ENCODE measurements at places on chromosomes 3 and 15.

DNA sequence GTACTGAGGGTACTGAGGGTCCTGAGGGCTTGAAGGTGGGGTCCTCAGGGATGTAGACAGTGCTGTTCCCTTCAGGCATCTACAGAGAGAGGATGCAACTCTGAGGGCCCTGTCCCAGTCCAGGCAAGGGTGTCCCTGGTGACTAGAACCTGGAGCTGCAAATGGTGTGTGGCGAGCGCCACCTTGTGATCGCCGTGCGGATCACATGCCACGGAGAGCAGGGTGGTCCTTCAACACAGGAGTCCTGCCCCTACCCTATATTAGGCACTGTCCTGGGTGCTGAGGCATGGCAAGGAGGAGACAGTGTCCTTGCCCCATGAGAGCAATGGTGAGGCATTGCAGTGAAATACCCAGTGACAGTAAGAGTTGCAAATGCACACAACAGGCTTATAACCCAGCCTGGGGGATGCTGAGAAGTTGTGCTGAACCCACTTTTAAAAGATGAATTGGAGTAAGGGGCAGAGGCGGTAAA lies 23.6 kb downstream of the RHCG start:
- no peak for DNase-seq

- no peak for DNase-seq
Observed at GRCh38 chr3:133138017-133138416, 99.8 kb downstream of the TMEM108 start.

DNA sequence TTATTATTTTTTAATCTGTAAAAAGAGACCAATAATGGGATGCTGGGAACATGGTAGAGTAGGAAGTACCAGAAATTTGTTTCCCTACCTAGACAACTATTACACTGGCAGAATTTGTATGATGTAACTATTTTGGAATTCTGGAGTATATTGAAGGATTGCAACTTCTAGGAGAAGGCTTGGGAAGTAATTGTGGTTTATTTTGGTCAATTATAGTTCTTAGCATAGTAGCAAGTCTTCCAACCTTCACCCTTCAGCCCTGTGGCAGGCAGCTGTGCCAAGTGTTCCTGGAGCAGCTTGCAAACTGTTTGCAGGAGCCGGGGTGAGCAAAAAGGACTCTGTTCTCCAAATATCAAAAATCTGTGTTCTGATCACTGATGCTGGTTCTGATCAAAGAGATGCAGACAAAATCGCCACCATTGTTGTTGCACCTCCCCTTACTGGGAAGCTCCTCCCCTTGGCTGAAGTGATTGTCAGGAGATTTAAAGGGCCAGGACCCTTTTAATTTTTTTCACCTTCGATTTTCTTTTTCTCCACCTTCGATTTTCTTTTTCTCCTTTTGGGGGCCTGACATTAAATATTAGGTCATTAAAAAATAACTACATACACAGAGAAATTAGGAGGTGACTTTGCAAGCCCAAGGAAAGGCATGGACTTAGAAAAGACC lies 363.3 kb downstream of the SLC9A9 start:
- no peak for DNase-seq

DNA sequence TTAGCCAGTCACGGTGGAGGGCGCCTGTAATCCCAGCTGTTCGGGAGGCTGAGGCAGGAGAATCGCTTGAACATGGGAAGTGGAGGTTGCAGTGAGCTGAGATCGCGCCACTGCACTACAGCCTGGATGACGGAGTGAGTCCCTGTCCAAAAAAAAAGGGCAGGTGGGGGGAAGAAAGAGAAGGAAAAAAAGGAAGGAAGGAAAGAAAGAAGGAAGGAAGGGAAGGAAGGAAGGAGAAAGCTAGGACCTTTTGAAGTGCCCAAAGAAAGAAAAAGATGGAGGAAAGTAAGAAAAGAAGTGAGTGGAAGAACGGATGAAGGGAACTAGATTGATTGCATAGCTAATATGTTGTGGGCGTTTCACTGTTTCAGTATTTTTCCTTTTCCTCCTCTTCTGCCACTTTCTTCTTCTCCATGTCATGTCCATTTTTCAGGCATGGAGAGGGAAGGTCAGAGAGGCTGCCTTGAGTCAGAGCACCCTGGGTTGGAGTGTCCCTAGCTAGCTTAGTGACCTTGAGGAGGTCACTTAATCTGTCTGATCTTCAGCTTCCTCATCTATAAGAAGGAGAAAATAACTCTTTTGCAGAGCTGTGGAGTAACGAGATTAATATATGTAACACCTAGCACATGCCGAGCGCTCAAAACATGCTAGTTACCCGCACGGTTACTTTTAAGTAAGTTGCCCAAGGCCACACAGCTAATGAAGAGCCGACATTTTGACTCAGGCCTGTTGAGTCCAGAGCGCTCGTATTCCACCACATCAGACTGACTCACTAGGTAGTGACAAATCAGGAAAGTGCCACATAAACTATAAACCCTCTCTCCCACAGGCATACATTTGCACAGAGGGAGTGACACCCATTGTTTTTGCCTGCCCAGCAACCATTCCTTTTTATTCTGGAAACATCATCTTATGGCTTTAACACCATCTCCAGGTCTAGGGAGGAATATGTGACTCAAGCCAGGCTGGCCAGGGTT lies 42.2 kb downstream of the BHLHE40 start:
- no peak for DNase-seq

DNA sequence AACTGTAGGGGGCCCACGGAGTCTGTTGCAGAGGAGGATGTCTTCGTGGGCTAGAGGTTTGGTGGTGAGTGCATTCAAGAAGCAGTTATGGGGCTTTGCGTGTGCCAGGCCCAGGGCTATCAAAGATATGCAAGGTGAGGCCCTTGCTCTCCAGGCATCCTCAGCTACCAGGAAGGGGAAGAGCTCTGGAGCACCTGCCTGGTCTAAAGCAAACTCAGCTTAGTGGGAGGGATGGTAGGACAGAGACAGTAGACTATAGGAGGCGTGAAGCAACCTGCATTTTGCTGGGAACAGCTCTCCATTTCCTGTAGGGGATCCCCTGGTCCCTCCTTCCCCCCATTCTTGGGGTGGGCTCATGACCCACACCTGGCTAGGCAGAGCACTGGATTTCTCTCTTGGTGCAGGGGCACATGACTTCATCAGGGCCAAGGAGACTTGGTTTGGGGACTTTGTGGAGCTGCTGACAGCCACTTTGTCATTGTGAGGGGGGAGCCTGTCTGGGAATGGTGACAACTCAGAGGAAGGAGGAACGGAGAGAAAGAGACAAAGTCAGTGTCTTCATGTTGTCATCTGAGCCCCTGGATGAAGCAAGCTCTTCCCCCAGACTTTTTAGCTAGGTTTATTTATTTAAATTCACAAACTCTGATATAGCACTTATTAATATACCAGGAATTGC lies 8.6 kb upstream of the EEFSEC start:
- no peak for DNase-seq

- no peak for DNase-seq
Observed at GRCh38 chr15:67307156-67307555, 52.6 kb downstream of the IQCH start.

DNA sequence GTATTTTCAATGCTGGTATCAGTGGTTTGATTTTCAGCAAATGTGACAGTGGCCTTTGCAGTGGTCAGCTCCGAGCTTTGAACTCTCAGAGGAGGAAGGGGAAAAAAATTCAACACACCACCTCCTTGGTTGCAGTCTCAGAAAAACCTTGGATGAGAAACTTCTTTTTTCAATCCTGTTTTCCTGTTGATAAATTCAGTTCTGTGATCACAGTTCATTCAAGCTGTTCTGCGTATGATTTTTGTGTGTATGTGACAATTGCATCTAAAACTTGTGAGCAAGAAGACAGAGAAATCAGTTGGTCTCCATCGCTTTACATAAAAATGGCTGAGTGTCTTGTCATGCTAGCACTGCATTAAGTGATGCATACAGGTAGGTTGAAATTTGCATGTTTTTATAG lies 19.2 kb downstream of the ZBTB38 start:
- DNase-seq = no peak

- no peak for DNase-seq
Observed at GRCh38 chr3:178112134-178112533, 424.1 kb upstream of the KCNMB2 start.

DNA sequence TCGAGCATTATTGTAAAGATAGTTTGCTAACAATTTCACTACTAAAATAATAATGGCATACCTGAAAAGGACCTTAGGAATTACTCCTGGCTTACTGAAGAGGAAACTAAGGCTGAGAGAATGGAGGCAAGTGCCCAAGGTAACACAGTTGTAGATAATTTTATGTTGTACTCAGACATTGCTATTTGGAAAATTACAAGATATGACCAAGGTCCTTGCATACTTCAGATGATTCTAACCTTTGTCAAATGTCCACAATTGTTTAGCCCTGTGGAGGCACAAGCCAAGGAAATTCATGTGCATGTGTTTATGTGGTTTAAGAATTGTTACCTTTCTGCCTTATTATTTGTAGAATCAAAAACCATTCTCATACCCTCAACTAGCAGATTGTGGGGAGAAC lies 105.7 kb downstream of the TUSC7 start:
- no peak for DNase-seq

DNA sequence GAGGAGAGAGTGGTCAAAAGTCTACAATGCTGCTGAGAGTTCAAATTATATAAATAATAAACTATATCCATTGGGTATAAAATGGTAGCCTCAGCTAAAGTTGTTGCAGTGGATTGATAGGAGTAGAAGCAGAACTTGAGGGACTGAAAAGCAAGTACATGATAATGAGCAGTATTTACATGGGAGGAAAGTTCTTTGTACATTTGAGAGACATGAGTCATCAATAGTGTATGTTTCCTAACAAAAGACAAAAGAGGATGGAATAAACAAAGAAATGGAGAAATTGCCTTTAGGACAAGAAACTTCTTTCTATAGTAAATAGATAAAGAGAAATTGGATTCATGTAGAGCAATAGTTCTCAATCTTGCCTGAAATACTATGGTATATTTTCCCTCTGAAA lies 110.0 kb upstream of the PLSCR5 start:
- no peak for DNase-seq

DNA sequence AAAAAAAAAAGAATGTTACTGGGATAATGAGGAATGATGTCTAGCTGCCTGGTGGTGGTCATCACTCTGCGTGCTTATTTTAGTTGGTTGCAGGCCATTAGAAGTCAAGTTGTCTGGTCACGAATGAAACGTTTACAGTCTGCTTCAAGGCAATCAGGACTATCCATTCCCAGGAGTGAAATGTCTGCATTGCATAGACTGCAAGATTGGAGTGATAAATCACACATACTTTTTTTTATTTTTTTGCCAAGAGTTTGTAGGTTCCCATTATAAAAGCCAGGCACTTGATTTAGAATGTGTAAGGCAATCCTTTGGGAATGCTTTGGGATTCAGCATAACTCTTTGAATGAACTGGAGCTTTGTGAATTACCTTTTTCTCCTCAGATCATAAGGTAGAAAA lies 132.3 kb downstream of the STAC start:
- no peak for DNase-seq

All from SK-N-MC (cell line).